ENCODE measurements at places on chromosomes 1 and 21. TPM values are rescaled to one million over a fixed set of nuclear protein-coding genes. Genes with fewer than 3 reads are reported as not detected.
A peak's percentile ranks its signal among the peaks of the same experiment; 100 is the strongest.

DNA sequence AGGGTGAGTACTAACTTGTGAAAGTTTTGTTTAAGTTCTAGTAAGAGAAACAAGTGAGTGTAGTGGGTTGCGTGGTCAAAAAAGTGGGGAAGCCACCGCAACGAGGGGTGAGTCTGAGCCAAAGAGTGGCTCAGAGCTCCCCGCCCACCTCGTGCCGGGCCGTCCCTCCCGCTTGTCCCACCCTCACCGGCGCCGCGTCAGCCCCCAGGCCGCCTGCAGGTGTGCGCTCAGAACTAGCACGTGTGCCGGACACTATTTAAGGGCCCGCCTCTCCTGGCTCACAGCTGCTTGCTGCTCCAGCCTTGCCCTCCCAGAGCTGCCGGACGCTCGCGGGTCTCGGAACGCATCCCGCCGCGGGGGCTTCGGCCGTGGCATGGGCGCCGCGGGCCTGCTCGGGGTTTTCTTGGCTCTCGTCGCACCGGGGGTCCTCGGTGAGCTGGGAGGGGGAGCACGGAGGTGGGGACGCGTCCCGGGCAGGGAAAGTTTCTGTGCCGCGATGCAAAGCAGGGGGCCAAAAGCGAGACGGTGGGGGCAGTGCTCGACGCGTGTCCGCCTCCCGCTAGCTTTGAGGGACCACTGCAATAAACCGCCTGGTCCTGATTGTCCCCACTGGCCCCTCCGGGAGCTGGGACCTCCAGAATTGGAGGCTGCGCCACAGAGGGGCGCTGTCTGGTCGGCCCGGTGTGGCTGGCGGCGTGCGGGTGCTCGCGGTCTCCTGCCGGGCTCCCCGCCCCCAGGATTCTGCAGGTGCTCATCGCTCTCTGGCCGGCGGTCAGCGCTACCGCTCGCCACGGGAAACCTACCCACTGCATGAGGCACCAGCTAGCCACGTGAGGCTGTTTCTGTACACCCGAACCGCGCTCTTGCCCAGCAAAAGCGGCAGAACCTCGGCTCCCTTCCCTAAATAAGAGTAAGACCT is at the start of gene CR2:
CR2 (plus strand) TSS at position 283 of the 919 bp plus-strand sequence; CDS start at position 374, 91 bp downstream.
- DNase-seq: peak; percentile 22

GRCh38 chr1:165851034-165851658 is 23.7 kb downstream of the UCK2 start:
- peak; percentile 34 for DNase-seq

GRCh38 chr1:12475101-12475500 is 142.9 kb downstream of the DHRS3 start:
- DNase-seq: no peak

DNA sequence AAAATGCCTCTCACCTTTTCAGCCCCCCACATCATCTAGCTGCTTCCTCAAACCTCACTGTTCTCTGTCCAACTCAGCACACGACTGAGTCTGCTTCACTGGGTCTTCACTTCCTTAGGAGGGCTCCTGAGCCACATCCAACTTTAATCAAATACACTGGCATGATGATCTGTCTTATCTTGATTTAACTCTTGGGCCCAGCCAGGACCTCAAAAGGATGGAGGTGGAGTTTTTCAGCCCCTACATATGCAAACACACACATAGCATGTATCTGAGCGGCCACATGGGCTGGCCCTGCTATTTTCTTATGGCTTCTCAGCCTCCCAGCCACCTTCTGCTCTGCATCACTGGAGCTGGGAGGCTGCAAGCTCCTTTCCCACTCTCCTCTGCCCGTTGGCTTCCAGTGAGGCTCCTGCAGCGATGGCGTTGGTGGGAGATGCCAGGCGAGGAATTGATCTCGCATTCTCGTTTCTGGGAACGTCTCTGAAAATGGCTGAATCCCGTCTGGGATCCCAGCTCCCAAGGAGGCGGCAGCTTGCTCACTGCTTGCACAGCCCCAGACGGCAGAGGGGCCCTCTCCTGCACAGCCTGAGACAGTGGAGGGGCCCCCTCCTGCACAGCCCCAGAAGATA is 1.8 kb upstream of the PRXL2B start:
- no peak for DNase-seq

- no peak for DNase-seq
These were observed 225.5 kb upstream of the ADAMTS5 start for GRCh38 chr21:27192281-27192949.

GRCh38 chr1:199756066-199756465 is 271.4 kb upstream of the NR5A2 start:
- DNase-seq: no peak

- no peak for DNase-seq
These were observed 488.7 kb downstream of the OMA1 start for GRCh38 chr1:58057826-58058225.

GRCh38 chr1:63633281-63633680 is 40.1 kb downstream of the PGM1 start:
- no peak for DNase-seq

GRCh38 chr1:176552217-176552991 is 89.4 kb downstream of the PAPPA2 start:
- no peak for DNase-seq

DNA sequence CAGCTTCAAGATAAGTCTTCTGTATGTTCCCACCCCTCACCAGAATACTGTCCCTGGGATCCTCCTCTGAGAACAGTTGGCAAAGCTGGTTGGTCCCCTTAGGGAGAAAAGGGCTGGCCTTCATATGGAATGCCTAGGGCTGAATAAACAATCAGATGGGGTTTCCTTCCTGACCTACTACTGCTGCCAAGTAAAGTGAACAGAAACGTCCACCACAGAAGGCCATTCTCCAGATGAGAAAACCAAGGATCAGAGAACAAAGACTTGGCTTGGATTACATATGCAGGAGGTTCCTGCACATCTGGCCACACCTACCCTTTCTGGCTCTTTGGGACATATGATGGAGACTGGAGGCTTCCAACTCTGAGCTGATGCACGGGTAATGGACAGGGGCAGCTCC is 194.5 kb downstream of the HIVEP3 start:
- DNase-seq: no peak

GRCh38 chr21:16194095-16194787 is 464.5 kb downstream of the USP25 start:
- DNase-seq: no peak

DNA sequence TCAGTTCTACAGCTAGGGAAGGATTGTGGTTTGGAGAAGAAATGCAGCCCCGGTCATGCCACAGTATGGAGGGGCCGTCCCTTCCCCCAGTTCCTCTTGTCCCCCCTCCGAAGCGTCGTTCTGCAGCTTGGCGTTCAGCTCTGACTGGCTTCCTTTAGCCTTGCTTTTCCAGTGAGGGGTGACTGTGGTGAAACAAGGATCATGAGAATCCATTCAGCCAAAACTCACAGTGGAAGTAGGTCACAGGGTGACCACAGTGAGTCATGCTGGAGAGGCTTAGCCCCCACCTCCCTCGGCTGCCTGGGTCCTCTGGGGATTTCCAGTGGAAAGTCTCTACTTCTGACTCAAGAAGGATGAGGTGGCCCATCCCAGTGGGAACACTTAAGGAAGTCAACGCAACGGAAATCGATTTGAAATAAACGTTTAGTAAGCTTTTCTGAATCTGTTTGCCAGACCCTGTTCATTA is 37.3 kb upstream of the COL6A2 start:
- no peak for DNase-seq

GRCh38 chr1:46719689-46720088 is 775 bp upstream of the EFCAB14 start:
- no peak for DNase-seq

The SEC22B gene
- total RNA-seq: 23.1 TPM

The DISP1 gene
- 1.4 TPM for total RNA-seq

The IL12RB2 gene
- total RNA-seq: 76.0 TPM

The SORT1 gene
- total RNA-seq: 4.5 TPM

The SH2D1B gene
- not detected for total RNA-seq

All from activated CD4-positive, alpha-beta memory T cell treated with anti-CD3 and anti-CD28 coated beads, Interleukin-2, amount 10 ng/mL, durations not matched to agents 7 days and 5 days (primary cell).